GM12878 (cell line): ENCODE measurements at places on chromosomes 12 and 14. TPM values are rescaled to one million over a fixed set of nuclear protein-coding genes. Genes with fewer than 3 reads are reported as not detected.

DNA sequence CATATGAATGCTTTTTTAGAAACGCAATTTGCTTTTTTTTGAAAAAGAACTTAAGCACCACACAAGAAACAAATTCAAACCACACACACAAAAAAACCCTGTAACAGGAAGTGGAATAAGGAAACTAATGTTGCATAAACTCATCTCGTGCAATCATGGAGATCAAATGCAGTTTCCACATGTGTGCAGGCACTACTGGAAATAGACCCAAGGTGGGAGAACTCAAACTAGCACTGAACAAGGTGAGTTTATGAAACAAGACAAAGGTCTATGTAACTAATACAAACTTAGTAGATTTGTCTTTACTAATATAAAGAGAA lies 17.5 kb downstream of the NIN start:
- H3K27me3 ChIP-seq = no peaks in the 10 kb centered on the region
- H3K4me1 ChIP-seq = peaks cover 18% of the 10 kb centered on the region
- peaks cover 19% of the 10 kb centered on the region for H3K36me3 ChIP-seq
- peak; percentile 38 for DNase-seq
- peak overlapping the region; percentile 80 for H3K27ac ChIP-seq

DNA sequence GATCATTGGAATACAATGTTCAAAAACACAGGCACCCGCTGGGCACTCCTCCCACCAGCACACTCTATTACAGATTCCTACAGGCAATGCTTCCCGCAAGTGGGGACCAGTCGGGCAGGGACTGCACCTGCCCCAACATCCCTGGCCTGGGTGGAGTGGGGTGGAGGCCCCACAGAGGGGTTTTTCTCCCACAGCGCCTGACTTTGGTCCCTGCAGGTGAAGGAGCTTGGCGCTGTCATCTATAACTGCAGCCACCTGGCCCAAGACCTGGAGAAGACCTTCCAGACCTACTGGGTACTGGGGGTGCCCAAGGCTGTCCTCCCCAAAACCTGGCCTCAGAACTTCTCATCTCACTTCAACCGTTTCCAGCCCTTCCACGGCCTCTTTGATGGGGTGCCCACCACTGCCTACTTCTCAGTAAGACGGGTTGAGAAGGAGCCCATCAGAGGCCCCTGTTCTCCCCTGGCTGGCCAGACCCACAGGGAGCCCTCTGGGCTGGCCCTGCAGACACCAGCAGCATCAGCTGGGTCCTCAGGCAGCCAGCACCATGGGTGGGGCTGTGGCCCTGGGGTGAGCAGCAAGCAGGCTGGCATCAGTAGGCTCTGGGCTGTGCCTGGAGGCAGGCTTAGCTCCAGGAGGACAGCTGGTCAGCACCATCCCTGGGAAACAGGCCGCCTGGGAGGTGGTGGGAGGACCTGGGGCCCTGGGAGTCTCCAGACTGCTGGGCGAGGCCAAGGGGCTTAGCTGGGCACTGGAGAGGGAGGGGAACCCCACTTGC lies 6.0 kb downstream of the PLD4 start:
- no peak for DNase-seq
- peaks cover 8% of the 10 kb centered on the region for H3K27me3 ChIP-seq
- H3K4me1 ChIP-seq = peaks cover 19% of the 10 kb centered on the region

- no peaks in the 10 kb centered on the region for H3K27me3 ChIP-seq
- H3K36me3 ChIP-seq = peaks cover 8% of the 10 kb centered on the region; the same call in 1 of the 2 replicates
- H3K4me1 ChIP-seq = peaks cover 20% of the 10 kb centered on the region
- H3K4me3 ChIP-seq = 0 out of 2 replicates have a peak overlapping the region, but pooled peaks have one; percentile 17
- no peak for DNase-seq
Observed at GRCh38 chr12:121637231-121637914, 11.0 kb downstream of the ORAI1 start.

CACNA2D4 gene
- total RNA-seq = 0.64 and 1.1 TPM in 2 replicates

DNA sequence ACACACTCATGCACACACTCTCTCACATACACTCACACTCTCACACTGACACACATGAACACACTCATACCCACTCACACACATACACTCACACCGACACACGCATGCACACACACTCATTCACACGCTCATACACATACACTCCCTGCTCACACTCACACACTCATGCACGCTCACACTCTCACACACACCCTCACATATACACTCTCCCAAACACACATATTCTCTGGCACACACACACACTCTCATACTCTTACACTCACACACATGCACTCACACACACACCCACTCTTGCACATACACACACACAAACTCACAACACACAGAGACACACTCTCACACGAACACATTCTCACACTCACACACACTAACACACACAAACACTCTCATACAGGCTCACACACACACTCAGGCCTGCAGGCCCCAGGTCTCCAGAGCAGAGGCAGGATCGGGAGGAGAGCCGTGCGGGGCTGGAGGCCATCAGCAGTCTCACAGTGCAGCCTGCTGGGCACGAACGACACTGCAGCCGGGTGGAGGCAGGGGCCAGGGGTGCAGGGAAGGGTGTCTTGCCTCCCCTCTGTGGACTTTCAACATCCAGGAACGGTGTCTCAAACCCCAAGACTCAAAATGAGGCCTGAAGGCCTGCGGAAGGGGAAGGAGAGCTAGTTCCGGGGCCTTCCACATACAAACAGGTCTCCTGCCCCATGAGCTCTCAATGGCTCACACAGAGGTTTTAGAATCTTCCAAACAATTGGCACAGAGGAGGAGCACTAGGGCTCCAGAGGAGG lies 148.7 kb downstream of the ANO2 start:
- no peaks in the 10 kb centered on the region for H3K36me3 ChIP-seq
- no peaks in the 10 kb centered on the region for H3K4me1 ChIP-seq
- H3K27ac ChIP-seq = no peak overlapping the region
- DNase-seq = no peak

DNA sequence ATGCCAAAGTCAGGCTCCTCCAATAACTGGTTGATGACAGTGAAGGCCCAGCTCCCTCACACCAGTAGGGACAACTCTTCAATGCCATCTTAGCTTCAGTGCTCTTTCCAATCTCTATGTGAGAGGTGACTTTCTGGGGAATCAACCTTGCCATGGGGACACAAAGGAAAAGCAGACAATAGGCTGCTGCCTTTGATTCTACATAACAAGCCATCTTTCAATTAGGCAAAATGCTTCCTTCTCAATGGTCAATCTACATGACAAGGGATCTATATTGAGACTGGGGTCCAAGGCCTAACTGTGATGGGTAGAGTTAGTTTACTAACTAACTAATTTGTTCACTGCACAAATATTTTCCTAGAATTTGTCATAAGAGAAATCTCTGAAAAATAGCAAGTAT lies 1417.5 kb upstream of the SEL1L start:
- DNase-seq = no peak
- no peak overlapping the region for H3K27ac ChIP-seq
- no peaks in the 10 kb centered on the region for H3K36me3 ChIP-seq
- no peaks in the 10 kb centered on the region for H3K4me1 ChIP-seq
- H3K4me3 ChIP-seq = no peak overlapping the region

DNA sequence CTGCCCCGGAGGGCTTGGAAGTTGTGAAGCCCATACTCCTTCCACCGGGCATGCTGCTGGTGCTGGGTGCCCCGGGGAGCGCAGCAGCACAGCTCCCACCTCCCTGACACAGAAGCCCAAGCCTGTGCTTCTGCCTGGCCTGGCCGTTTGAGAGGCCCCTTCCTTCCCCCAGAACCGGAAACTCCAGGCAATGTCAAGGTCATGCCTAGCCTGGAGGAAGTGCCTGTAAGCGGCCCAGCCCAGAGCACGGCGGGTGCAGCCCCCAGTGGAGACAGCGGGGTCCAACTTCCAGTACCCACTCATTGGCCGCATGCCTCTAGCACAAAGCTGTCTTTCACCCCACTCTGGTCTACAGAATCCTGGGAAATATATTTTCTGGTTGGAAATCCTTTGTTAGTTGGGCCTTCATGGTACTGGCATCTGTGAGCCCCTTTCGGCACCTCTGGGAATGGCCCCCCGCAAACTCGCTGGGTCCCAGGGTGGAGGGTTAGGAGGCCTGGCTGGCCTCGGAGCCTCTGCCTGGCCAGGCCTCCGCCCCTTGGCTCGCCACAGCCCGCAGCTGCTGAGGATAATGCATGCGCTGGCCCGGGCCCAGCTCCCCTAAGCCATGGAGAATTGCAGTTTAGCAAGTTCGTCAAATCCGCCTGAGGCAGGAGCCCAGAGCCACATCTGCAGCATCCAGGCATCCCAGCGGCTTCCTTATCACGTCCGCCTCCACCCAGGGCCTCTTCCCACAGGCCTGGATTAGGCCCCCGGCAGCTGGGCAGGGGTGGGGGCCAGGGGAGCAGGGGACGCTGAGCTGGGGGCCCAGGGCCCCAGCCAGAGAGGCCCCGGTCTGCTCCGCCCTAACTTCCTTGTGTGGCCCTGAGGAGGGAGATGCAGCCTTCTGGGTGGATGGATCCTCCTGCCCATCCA lies 48.9 kb upstream of the DLK1 start:
- no peak for DNase-seq
- H3K4me1 ChIP-seq = no peaks in the 10 kb centered on the region
- no peak overlapping the region for H3K27ac ChIP-seq
- no peaks in the 10 kb centered on the region; the same call in 1 of the 2 replicates for H3K27me3 ChIP-seq
- H3K36me3 ChIP-seq = no peaks in the 10 kb centered on the region

- H3K27me3 ChIP-seq = no peaks in the 10 kb centered on the region
- no peaks in the 10 kb centered on the region for H3K36me3 ChIP-seq
- H3K27ac ChIP-seq = no peak overlapping the region
- no peak overlapping the region for H3K4me3 ChIP-seq
- no peaks in the 10 kb centered on the region for H3K4me1 ChIP-seq
Observed at GRCh38 chr12:28936711-28937110, 212.4 kb upstream of the FAR2 start.

GRCh38 chr12:111377440-111377839 lies 8.5 kb upstream of the PHETA1 start:
- no peaks in the 10 kb centered on the region for H3K36me3 ChIP-seq
- no peaks in the 10 kb centered on the region for H3K4me1 ChIP-seq
- H3K4me3 ChIP-seq = no peak overlapping the region
- H3K27ac ChIP-seq = no peak overlapping the region
- H3K27me3 ChIP-seq = no peaks in the 10 kb centered on the region

SPIC gene
- 0.29 TPM in 1 of 2 replicates, not detected in the other for total RNA-seq

ACOT6 gene
- not detected in 2 replicates for total RNA-seq

DNA sequence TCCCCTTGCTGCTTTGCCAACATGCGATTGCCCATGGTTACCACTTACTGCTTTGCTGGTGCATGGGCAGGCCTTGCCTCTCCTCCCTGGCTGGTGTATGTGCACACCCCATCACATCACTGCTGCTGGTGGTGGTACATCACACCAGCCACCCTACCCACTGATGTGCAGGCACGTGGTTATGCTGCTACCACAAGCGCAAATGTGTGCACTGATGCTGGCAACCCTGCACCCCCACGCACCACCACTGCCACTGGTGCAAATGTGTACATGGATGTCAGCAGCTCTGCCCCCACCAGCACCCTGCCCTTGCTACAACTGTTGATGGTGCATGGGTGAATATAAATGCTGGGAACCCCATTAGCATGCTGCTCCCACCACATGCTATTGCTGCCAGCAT lies 261.7 kb downstream of the AEBP2 start:
- H3K36me3 ChIP-seq = no peaks in the 10 kb centered on the region
- DNase-seq = no peak
- H3K4me1 ChIP-seq = no peaks in the 10 kb centered on the region

GRCh38 chr12:254039-254438 lies 8.6 kb downstream of the SLC6A13 start:
- no peaks in the 10 kb centered on the region for H3K27me3 ChIP-seq
- H3K27ac ChIP-seq = no peak overlapping the region
- no peak for DNase-seq
- no peak overlapping the region for H3K4me3 ChIP-seq
- H3K36me3 ChIP-seq = no peaks in the 10 kb centered on the region

DNA sequence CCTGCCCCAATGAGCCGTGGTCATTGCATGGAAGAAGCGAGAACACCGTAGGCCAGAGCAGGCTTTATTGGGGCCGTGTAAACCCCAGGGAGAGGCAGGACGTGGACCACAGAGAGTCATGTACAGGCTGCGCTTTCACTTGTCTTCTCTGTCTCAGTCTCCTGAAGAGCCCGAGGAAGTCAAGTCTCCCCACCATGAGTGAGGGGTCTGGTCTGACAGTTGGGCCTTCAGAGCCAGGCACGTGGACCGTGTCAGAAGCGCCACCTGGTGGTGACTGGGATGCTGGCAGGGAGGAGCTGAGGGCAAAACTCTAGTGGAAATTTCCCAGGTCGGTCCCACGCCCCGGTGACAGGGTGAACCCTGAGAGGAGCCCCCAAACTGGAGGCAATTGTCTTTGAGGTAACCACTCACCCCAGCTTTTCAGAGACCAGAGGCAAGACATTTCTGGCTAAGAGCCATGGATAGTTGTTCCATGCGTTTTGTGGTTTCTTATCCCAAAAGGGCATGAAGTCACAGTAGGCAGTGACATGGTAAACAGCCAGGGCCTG lies 17.4 kb downstream of the RPS6KL1 start:
- no peak overlapping the region for H3K4me3 ChIP-seq
- peaks cover 4% of the 10 kb centered on the region; the same call in 1 of the 2 replicates for H3K4me1 ChIP-seq

- H3K36me3 ChIP-seq = no peaks in the 10 kb centered on the region
- no peak for DNase-seq
Observed at GRCh38 chr14:41403360-41403759, 203.3 kb upstream of the LRFN5 start.

DNA sequence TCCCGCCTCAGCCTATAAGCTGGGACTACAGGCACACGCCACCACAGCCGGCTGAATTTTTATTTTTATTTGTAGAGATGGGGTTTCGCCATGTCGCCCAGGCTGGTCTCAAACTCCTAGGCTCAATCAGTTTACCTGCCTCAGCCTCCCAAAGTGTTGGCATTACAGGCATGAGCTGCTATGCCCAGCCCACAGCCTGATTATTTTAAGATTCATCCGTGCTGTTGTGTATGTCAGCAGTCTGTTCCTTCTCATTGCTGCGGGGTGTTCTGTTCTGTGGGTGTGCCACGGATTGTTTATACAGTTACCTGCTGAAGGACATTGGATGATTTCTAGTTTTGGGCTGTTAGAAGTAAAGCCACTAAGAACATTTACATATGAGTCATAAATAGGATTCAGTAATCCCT lies 9.6 kb upstream of the EP400 start:
- no peak overlapping the region for H3K27ac ChIP-seq
- no peak overlapping the region for H3K4me3 ChIP-seq
- H3K27me3 ChIP-seq = no peaks in the 10 kb centered on the region
- peaks cover 24% of the 10 kb centered on the region for H3K36me3 ChIP-seq

DNA sequence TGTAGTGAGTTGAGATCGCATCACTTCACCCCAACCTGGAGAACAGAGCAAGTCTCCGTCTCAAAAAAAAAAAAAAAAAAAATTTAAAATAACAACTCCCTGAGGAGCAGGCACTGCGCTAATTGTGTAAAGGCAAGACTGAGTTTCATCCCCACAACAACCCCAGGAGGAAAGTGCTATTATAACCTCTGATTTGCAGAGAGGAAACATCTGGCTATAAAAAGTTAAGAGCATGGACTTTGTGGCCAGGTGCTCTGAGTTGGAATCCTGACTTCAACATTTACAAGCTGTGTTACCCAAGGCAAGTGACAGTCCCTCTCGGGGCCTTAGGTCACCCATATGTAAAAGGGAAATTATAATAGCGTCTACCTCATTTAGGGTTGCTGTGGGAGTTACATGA lies 76.0 kb upstream of the MYL2 start:
- no peak overlapping the region for H3K27ac ChIP-seq
- no peaks in the 10 kb centered on the region for H3K4me1 ChIP-seq
- no peak overlapping the region for H3K4me3 ChIP-seq
- H3K36me3 ChIP-seq = no peaks in the 10 kb centered on the region
- DNase-seq = no peak
